ENCODE measurements at places on chromosomes 5 and 9.

GRCh38 chr5:64147849-64148441 lies 17.7 kb upstream of the RNF180 start:
- no peak for DNase-seq

GRCh38 chr9:133762488-133763271 lies 24.5 kb upstream of the SARDH start:
- DNase-seq: no peak

GRCh38 chr5:145752947-145753346 lies 82.2 kb downstream of the PRELID2 start:
- DNase-seq: no peak

- no peak for DNase-seq
Measured at GRCh38 chr9:136372006-136372405, 1.5 kb downstream of the CARD9 start.

GRCh38 chr5:177175336-177175735 lies 41.8 kb downstream of the NSD1 start:
- DNase-seq: no peak

- no peak for DNase-seq
Measured at GRCh38 chr5:40915341-40915926, 6.1 kb downstream of the C7 start.

DNA sequence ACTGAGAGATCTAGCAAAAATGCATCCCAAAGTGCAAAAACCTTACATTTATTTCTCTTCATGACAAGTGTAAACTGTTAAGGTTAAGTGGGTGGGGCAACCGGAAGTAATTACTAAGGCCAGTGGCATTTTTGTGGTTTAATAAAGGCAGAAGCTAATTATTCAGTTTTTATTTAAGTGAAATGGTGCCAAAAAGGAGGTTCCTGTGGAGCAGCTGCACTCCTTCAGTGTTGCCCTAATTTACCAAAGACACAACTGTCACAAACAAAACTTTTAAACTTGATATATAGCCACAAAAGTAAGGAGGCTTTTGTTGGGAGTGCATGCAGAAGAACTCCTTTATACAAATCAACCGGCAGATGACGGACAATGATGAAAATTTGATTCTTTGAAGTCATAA lies 81.6 kb downstream of the NDUFS4 start:
- no peak for DNase-seq

- DNase-seq: no peak
Measured at GRCh38 chr5:132046880-132047299, 13.6 kb upstream of the IL3 start.

DNA sequence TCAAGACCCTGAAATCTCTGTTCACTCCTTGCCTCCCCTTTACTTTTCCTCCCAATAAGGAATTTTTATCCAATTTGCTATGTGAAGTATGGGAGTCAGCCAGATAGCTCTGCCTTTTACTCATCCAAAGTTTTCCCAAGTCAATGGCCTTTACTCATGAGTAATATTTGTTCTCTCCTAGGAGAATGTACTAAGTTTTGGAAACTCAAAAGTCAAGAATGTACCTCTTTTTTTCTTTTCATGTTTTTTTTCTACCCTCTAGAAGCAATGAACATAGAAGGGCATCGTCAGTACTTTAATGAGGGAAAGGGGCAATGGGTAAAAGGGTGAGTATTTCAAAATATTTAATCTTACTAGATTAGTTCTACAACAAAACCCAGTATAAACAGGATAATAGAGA lies 140.2 kb upstream of the SGCD start:
- DNase-seq: no peak

GRCh38 chr9:70865471-70865870 lies 255.9 kb downstream of the TRPM3 start:
- DNase-seq: no peak

DNA sequence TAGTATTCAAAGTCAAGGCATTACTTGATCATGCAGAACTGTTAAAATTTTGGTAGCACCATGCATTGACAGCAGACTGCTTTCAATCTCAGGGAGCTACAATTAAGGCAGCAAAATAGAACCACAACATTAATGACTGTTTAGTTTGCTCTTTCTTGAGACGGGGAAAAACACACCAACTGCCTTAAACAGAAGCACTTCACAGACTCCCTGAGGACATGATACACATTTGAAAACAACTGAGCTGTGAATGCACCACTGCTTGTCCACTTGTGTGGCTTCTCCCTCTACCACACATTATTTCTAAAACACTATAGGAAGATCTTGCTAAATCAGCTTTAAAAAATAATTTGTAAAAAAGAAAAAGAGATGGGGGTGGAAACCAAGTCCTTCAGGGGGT lies 79.6 kb upstream of the MAST4 start:
- DNase-seq: no peak

DNA sequence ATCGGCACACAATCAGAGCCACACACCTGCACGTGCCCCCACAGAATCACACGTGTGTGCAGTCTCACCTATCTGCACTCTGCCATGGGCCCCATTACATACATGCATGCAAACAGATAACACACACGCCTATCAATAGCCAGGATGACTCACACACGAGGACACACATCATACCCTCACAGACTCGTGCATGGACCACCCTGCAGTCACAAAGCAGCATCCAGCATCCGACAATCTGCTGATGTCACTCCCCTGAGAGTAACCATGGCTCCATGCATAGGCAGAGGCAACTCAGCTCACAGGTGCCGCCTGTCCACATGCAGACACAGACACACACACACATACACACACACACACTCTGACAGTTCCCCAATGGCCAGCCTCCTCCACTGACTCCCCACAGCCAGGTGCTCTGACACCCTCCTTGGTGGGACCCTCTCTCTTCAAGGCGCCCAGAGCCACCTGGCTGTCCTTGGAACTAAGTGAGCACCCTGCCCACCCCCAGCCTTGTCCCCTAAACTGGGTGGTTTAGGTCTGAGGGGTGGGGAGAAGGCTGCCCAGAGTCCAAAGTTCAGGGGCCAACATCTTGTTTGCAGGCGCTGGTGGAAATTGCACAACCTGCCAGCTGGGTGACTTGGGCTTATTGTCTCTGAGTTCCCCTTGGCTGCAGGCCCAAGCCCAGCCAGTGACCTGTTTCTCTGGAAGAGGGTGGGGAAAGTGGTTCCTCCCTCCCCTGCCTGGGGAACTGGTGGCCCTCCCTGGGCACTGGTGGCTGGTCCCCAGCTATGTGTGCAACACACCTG lies 34.6 kb upstream of the NEK6 start:
- DNase-seq: no peak

DNA sequence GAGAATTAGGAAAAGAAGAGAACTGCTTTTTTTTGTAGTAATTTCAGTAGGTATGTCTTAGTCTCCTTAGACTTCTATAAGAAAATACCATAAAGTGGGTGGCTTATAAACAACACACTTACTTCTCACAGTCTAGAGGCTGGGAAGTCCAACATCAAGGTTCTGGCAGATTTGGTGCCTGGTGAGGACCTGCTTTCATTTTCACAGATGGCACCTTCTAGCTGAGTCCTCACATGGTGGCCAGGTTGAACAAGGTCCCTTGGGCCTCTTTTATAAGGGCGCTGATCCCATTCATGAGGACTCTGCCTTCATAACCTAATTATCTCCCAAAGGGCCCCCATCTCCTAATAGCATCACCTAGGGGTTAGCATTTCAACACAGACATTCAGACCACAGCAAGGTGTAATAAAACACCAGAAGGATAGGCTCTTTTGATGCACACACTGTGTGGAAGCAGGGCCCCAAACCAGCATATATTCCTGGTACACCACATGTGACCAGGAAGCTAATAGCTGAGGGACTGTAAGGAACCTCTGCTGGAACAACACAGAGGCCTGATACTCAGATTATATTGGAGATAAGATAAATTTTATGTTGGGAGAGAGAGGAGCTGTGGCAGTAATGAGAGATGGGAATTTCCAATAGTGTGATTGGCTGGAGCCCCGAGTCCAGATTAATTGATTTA lies 384.9 kb downstream of the RAB3C start:
- DNase-seq: no peak

DNA sequence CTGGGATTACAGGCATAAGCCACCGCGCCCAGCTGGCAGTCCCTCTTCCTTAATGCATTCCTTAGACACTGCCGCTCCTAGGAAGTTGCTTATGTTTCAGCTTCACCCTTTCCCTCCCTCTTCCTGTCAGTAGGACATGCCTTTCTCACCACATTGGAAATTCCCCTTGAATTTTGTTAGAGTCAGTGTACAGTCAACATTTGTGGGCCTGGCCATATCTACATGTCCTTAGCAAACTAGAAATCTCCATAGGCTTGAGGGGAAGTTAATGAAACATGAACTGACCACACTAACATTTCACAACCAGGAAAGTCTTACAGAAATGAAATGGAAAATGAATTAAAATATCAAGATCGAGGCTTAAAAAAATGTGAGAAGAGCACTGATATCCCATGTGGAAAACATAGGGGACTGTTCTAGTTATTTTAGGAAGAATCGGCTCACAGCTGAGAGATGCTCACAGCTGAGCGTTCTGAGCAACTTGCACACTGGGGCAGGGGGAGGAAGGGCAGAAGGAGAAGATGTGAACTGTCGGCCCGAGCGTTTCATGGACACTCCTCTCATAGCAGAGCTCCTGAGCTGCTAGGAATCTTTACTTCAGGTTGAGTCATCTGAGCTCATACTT lies 21.1 kb upstream of the LVRN start:
- no peak for DNase-seq

Measured in activated CD8-positive, alpha-beta memory T cell treated with anti-CD3 and anti-CD28 coated beads for 1 hour (primary cell).